Chondrocyte (in vitro differentiated cells): ENCODE measurements at places on chromosomes 1 and 21. TPM values are rescaled to one million over a fixed set of nuclear protein-coding genes. Genes with fewer than 3 reads are reported as not detected.

DNA sequence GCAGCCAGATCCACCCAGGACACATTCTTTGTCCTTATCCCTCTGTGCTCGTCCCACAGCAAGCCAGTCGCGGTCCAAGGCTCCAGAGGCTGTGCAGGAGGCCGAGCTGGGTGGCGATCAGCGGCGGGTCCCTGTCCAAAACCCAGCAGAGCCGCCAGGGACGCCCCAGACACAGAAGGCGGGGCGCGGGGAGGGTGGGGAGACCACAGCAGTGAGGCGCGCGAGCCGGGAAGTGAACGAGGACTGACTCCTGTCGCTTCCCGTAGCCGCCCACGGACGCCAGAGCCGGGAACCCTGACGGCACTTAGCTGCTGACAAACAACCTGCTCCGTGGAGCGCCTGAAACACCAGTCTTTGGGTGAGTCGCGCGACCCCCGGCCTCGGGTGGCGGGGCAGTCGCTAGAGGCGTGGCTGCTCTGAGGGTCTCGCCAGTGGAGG, at the start of gene LGALS8:
LGALS8 (plus strand) TSS at position 279 of the 438 bp plus-strand sequence. CDS start 2,089 bp downstream, outside the sequence.
- H3K4me1 ChIP-seq: peaks cover 16% of the 10 kb centered on the region
- peak within 1 kb of the TSS; percentile 84 for H3K4me3 ChIP-seq
- H3K27me3 ChIP-seq: no peaks in the 10 kb centered on the region
- peak; percentile 93 for DNase-seq

GRCh38 chr21:33820798-33821197, 94.8 kb downstream of the ATP5PO start:
- H3K36me3 ChIP-seq: peaks cover 27% of the 10 kb centered on the region
- no peak overlapping the region for H3K4me3 ChIP-seq
- DNase-seq: no peak
- no peak overlapping the region for H3K27ac ChIP-seq

The ST6GALNAC3 gene
- 1.6 to 4.7 TPM (median 3.5 TPM) in 3 replicates for total RNA-seq

GRCh38 chr1:22404486-22404885, 47.2 kb upstream of the ZBTB40 start:
- peaks cover 32% of the 10 kb centered on the region for H3K27me3 ChIP-seq
- no peak overlapping the region for H3K27ac ChIP-seq
- DNase-seq: no peak
- peaks cover 13% of the 10 kb centered on the region for H3K4me1 ChIP-seq
- no peaks in the 10 kb centered on the region for H3K36me3 ChIP-seq
- H3K4me3 ChIP-seq: no peak overlapping the region

The FAM78B gene
- 0.13 to 0.82 TPM (median 0.22 TPM) in 3 replicates for total RNA-seq

DNA sequence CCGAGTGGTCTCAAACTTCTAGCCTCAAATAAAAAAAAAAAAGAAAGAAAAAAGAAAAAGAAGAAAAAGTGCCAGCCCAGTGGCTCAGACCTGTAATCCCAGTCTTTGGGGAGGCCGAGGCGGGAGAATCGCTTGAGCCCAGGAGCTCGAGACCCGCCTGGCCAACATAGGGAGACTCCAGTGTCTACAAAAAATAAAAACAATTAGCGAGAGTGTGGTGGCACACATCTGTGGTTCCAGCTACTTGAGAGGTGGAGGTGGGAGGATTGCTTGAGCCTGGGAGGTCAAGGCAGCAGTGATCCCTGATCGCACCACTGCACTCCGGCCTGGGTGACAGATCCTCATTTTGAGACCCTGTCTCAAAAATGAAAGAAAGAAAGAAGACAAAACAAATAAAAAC, 1.4 kb upstream of the PTGFRN start:
- H3K4me1 ChIP-seq: peaks cover 6% of the 10 kb centered on the region
- H3K4me3 ChIP-seq: no peak overlapping the region

The HORMAD1 gene
- total RNA-seq: not detected in 3 replicates

The USP25 gene
- 47.2 to 58.9 TPM (median 58.5 TPM) in 3 replicates for total RNA-seq
